ENCODE measurements at places on chromosomes 2 and 18. TPM values are rescaled to one million over a fixed set of nuclear protein-coding genes. Genes with fewer than 3 reads are reported as not detected.

DNA sequence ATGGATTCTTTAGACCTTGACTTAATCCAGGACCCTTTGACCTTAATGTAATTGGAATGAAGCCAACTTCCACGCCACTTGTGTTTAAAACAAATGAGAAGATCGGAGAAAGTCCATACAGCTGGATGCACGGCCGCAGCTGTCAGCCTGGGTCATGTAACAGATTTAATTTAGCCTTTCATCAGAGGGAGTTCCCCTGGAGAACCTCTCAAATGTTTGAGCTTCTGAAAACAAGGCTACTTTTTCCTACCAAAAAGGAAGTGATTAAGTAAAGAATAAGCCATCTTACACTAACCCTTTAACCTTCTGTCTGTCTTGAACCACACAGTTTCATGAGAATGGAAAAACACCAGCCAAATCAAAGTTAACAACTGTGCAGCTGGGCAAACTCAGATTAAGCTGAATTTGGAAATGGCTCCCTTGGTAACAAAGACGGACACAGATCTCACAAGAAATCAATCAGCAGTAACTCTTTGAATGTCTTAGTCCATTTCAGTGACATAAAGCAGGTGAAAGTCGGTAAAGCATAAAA, 103.6 kb downstream of the DOCK10 start:
- H3K4me3 ChIP-seq, result no peak overlapping the region
- no peaks in the 10 kb centered on the region for H3K27me3 ChIP-seq
- no peaks in the 10 kb centered on the region for H3K4me1 ChIP-seq
- DNase-seq, result no peak
- H3K36me3 ChIP-seq, result no peaks in the 10 kb centered on the region
- H3K27ac ChIP-seq, result no peak overlapping the region

The TMEM237 gene
- 15.6 TPM for total RNA-seq

DNA sequence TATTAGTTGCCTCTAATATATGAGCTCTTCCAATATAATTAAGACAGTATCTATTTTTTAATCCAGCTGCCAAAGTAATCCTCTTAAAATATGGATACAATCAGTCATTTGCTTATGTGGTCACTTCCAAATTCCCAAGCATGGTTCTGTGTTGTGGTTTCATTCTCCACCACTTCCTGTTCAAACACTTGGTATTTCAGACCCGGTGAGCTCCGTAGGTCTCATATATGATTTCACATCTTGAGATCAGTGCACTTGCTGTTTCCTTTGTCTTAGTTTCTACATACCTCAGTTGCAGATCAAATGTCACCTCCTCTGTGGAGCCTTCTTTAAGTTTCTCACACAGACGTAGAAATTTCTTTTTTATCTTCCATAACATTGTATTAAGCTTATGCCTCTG, 254.2 kb downstream of the KCNS3 start:
- no peaks in the 10 kb centered on the region for H3K27me3 ChIP-seq
- no peak overlapping the region for H3K4me3 ChIP-seq
- H3K27ac ChIP-seq, result no peak overlapping the region
- DNase-seq, result no peak

The SLC4A1AP gene
- 20.3 TPM for total RNA-seq

DNA sequence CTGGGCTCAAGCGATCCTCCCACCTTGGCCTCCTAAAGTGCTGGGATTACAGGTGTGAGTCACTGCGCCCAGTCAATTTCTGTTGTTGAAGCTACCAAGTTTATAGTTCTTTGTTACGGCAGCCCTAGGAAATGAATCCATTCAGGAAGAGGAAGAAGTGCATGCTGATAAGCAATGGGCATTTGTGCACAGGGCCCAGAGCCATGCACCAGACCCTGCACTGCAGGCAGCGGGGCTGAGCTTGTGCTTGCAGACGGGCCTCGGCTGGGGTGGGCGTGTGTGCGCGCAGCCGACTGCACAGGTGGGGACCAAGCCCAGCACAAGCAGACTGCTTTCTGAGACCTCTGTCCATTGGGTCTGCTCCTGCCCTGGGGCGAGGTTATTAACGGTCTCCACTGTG, 144.6 kb downstream of the CABLES1 start:
- H3K4me3 ChIP-seq, result no peak overlapping the region
- H3K36me3 ChIP-seq, result no peaks in the 10 kb centered on the region
- H3K4me1 ChIP-seq, result peaks cover 12% of the 10 kb centered on the region

DNA sequence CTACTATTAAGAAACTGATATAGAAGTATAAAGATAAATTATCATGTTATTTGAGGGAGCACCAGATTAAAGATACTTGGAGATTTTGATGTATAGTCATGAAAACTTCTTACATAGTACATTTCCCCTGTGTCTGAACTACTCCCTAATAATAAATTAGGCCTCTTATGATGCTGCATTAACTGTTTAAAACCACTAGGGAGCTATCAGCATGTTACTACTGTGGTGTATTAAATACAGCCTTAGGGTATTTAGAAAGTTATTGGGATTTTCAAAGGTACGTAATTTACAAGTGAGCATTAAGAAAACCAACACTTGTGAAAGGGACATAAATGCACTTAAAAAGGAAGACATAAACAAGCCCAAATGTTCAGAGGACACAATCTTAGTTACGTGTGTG, 714.0 kb downstream of the EPHA4 start:
- DNase-seq, result no peak
- no peaks in the 10 kb centered on the region for H3K27me3 ChIP-seq
- no peaks in the 10 kb centered on the region for H3K36me3 ChIP-seq
- H3K4me1 ChIP-seq, result no peaks in the 10 kb centered on the region
- no peak overlapping the region for H3K4me3 ChIP-seq

DNA sequence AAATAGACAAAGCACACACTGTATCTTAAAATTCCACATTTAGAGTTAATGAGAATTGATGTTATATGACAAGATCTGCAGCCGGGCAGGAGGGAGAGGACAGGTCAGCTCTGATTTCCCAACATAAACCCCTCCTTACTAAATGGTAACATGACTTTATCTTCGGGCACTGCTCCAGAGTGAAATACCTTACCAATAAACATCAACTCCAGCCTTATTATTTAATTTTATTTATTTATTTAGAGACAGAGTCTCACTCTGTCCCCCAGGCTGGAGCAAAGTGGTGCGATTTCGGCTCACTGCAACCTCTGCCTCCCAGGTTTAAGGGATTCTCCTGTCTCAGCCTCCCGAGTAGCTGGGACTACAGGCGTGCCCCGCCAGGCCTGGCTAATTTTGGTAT, 1.7 kb downstream of the CYB5A start:
- peaks cover 29% of the 10 kb centered on the region for H3K4me1 ChIP-seq
- DNase-seq, result no peak
- peaks cover 4% of the 10 kb centered on the region for H3K36me3 ChIP-seq
- no peaks in the 10 kb centered on the region for H3K27me3 ChIP-seq
- peak overlapping the region; percentile 87 for H3K27ac ChIP-seq

The SPHKAP gene
- not detected for total RNA-seq

DNA sequence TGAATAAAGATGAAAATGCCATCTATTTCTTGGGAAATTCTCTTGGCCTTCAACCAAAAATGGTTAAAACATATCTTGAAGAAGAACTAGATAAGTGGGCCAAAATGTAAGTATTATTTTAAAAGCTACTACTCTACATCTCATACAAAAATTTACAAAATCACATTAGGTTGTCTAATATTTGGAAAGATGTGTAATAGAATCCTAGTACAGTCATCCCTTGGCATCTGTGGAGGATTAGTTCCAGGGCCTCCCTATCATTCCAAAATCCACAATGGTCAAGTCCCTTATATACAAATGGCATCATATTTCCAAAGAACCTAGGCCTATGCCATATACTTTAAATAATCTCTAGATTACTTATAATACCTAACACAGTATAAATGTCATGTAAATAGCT, 41.2 kb downstream of the KYNU start:
- no peaks in the 10 kb centered on the region for H3K36me3 ChIP-seq
- no peak for DNase-seq
- H3K27ac ChIP-seq, result no peak overlapping the region
- no peaks in the 10 kb centered on the region for H3K27me3 ChIP-seq
- H3K4me3 ChIP-seq, result no peak overlapping the region
- no peaks in the 10 kb centered on the region for H3K4me1 ChIP-seq
